ENCODE measurements at places on chromosomes 5 and 9.

GRCh38 chr9:97468658-97469448, 32.6 kb upstream of the TMOD1 start:
- DNase-seq, result peak; percentile 74

DNA sequence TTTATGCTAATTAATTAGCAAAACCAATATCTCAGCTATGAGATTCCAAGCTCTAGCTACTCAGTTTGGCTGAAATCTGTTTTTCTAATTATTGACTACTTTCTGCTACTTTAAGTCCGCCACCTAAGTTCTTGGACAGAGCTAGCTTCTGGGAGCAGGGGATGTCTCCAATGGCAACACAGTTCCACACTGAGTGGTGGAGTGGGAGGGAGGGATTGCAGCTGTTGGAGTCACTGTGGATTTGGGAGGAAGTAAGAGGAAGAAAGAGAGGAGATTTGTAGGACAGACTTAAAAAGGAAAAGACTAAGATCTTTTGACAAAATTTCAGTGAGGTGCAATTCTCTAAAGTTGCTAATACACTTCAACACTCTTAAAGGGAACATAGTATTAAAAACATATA, 450.8 kb downstream of the NFIB start:
- no peak for DNase-seq

- no peak for DNase-seq
Observed at GRCh38 chr5:82439750-82440445, 161.7 kb upstream of the RPS23 start.

DNA sequence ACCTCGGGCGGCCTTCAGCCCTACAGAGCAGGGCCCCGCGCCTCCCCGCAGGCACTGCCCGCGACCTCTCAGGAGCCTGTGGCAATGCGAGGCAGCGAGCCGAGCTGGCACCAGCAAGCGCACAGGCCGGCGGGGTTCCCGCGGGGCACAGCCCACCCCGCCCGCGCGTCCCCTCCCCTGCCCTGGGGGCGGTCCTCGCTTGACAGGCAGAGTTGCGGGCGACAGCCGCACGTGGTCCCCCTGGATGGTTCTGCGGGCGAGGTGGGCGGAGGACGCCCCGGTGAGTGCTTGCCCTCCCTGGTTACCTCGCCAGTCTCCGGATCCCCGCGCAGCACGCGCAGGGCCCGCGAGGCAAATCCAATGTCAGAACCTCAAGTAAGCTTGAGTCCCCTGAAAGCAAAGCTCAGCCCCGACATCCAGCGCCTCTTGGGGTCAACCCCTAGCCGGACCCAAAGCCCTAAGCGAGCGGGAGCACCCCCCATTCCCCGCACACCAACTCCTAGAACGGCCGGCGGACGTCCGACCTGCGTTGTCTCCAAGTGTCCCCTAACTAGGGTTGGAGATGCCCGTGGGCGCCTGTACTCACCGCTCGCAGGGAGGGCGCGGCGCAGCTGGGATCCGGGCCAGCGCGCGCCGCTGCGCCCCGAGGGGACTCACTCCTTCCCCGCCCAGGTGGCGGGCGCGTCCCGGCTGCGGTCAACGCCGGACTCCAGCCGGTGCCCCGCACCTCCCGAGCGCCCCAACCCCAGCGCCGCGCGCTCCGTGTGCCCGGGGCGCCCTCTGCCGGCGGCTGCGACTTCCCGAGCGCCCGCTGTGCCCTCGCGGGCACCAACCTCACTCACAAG, at the start of gene DRD1:
Gene DRD1, minus strand, starts transcription at position 123 of the 845 bp plus-strand sequence. CDS start 1,083 bp downstream, outside the sequence.
- no peak for DNase-seq

GRCh38 chr5:6638236-6638635, 5.0 kb downstream of the SRD5A1 start:
- DNase-seq, result no peak

DNA sequence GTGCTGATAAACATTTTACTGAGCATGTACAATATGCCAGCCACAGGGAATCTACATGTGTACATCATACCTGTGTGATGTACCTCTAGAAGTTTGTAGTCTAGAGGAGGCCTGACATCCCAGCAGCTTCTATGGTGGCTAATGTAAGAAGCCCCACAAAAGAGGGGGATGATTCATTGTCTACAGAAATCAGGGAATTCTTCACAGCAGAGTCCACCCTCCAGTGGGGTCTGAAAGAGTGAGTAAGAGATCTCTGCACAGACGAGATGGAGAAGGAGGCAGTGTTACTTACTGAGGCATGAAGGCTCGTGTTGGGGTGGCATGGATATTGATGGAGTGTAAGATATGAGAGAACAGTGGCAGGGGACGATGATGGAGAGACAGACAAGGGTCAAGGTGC, 103.0 kb downstream of the NTRK2 start:
- DNase-seq, result no peak

- DNase-seq, result no peak
Observed at GRCh38 chr5:92518318-92518904, 1062.6 kb downstream of the NR2F1-AS1 start.

GRCh38 chr5:5573798-5574380, 151.4 kb downstream of the ICE1 start:
- no peak for DNase-seq

GRCh38 chr9:107948086-107948485, 458.5 kb upstream of the KLF4 start:
- DNase-seq, result no peak

DNA sequence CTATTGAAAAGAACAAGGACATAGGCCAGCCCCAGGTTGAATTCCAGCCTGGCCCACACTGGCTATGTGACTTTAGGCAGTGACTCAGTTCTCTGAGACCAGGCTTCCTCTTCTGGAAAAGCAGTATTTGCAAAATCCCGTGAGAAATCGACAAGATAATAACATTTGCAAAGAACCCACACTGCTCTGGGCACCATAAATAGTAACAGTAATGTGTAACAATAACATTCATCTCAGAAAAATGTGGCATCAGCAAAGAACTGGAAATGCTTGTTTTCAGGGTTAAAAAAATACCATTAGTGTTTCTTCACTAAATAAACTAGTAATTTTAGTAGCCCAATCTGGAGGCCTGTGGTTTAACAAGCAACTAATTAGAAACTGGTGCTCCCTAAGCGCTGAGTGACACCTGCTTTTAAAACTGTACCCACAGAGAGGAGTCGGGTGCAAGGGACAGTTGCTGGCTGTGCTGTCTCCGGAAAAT, 148.4 kb downstream of the TTLL11 start:
- DNase-seq, result no peak

DNA sequence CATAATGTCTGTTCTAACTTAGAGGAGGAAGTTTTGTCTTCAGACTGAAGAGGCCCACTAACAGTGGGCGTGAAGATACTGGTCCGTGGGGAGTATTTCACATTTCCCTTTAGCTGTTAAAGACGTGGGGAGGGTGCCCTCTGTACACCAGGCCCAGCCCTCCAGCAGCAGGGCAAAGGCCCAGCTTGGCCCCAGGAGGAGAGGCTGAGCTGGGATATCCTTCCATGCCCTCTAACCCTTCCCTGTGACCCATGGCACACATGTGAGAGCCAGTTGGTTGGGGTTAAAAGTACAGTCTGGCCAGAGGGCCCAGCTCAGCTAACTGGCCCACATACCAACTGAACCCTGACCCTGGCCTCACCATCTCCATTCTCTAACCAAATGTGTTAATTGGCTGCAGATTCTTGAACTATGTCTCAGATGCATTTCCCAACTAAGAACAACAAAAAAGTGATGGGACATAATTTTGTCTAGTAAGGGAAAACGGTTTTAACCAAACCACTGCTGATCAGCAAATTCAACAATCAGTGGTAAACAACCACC, 74.4 kb downstream of the LHFPL2 start:
- DNase-seq, result no peak

DNA sequence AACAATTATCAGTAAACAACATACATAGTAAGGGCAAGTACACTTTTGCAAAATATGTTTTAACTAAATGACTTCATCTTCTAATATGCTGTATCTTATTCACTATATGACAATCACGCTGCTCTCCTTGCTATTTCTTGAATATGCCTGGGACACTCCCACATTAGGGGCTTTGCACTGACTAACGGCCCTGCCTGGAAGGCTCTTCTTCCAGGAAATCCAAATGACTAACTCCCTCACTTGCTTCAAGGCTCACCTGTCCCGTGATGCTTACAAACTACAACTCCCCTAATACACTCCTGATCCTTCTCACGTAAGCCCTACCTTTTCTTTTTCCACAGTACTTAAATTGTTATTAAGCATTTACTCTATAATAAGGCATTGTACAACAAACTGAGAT, 10.6 kb downstream of the ERP44 start:
- DNase-seq, result no peak

- no peak for DNase-seq
Observed at GRCh38 chr9:109253637-109254284, 67.1 kb downstream of the EPB41L4B start.

- peak; percentile 36 for DNase-seq
Observed at GRCh38 chr5:83608122-83608521, 112.5 kb downstream of the HAPLN1 start.

GRCh38 chr5:78004559-78004958, 228.4 kb upstream of the TBCA start:
- DNase-seq, result no peak

DNA sequence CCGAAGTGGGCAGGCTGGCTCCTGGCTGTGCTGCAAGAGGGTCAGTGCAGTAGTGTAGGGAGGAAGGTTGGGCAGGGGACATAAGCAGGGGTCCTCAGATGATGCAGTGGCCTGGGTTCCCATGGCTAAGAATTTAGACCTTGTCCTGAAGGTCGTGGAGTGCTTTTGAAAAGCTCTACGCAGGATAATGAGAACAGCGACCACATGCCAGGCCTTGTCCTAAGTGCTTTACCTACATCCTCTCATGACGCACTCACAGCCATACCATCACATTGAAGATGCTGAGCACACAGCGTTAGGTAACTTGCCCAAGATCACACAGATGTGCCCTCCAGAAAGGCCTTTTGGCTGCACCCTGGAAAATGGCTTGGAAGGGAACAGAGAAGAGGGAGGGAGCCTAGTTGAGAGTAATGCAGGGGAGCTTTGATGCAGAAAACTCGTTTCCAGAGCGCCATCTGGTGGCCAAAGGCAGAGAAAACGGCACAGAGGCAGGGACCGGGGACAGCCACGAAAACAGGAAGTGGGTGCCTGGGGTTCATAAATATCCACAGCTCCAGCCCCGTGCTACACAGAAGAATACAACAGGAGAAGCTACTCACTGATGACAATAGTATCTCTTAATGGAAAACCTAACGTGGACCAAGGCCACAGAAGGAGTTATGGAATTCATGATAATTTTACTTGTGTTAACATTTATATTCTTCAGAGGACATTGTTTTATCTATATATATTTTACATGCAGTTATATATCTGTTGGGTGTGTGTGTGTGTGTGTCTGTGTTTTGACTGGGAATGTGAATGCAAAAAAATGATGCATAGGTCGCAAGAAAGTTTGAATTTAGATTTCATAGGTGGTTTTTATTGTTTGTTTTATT, 2.7 kb upstream of the PCDH12 start:
- DNase-seq, result peak; percentile 59

GRCh38 chr9:75604661-75605060, 285.8 kb upstream of the PCSK5 start:
- no peak for DNase-seq

DNA sequence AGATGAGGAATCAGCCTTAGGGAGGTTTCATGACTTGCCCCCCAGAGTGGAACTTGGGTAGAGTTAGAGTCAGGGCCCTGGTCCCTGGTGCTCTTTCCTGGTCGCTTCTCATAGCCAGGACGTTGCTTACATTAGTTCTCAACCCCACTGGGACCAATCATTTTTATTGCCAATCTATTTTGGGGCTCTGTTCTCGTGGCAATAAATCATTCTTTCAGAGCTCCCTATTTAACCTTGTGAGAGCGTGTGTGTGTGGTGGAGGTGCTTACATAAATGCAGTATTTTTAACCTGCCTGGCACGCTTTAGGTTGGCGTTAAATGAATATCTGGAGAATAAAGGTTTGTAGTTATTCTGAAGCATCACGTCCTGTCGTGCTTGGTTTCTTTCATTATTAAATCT, 4.1 kb downstream of the TRIO start:
- DNase-seq, result no peak

GRCh38 chr9:99024959-99025358, 80.0 kb upstream of the TGFBR1 start:
- DNase-seq, result no peak

- no peak for DNase-seq
Observed at GRCh38 chr9:135180586-135180985, 93.1 kb downstream of the OLFM1 start.

- DNase-seq, result no peak
Observed at GRCh38 chr9:129399634-129399990, 221.3 kb downstream of the C9orf50 start.

- DNase-seq, result no peak
Observed at GRCh38 chr5:122311497-122311960, 508 bp upstream of the SNCAIP start.

GRCh38 chr5:165622864-165623536, 2117.6 kb downstream of the MAT2B start:
- DNase-seq, result no peak

DNA sequence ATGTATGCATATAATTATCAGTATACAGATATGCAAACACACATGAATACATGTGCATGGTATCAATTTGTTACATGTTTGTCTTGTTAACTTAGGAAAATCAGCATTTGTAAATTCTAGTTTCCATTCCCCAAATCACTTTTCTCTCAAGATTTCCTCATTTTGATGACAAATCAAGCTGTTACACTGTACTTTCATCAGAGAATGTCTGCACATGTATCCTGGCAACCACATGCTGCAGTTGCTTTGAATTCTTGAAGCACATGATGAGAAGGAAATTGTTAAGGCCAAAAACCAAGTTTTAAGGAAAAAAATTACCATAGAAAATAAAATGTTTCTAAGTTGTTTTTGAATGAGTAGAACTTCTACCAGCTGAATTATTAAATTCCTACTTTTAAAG, 1834.5 kb downstream of the EFNA5 start:
- DNase-seq, result no peak

- DNase-seq, result no peak
Observed at GRCh38 chr5:13276156-13276555, 668.3 kb downstream of the DNAH5 start.

GRCh38 chr5:16486711-16487111, 21.1 kb upstream of the ZNF622 start:
- DNase-seq, result no peak

- DNase-seq, result no peak
Observed at GRCh38 chr9:125399165-125399564, 137.5 kb downstream of the GAPVD1 start.

DNA sequence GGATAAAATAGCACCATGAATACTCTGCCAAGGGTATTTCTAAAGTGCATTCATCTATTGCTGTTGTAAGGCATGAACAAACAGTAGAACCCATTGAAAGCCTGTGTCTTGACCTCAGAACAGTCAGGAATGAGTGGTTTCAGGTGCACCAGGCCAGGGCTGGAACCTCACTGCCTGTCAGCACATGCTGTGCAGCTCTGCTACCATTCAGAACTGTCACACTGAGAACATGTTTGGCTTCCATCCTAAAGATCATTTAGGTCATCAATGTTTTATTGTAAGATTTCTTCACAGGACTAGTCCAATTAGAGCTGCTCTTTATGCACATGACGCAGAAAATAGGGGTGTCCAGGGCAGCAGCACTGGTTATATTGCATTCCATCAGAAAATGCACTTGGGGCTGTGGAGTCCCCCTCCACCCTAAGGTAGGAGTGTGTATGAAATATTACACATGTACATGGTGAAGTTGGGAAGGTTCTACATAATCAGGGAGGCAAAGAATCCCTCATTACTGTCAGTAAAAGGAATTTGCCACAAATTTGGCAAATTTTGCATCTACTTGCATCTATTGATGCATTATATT, 408.0 kb downstream of the CTNND2 start:
- no peak for DNase-seq

- no peak for DNase-seq
Observed at GRCh38 chr9:126516561-126516935, 97.2 kb upstream of the LMX1B start.

GRCh38 chr9:7394002-7394774, 405.4 kb downstream of the DMAC1 start:
- no peak for DNase-seq

GRCh38 chr5:115417076-115417475, 120.6 kb upstream of the CCDC112 start:
- DNase-seq, result no peak
